ENCODE measurements at places on chromosomes 11 and 22.

DNA sequence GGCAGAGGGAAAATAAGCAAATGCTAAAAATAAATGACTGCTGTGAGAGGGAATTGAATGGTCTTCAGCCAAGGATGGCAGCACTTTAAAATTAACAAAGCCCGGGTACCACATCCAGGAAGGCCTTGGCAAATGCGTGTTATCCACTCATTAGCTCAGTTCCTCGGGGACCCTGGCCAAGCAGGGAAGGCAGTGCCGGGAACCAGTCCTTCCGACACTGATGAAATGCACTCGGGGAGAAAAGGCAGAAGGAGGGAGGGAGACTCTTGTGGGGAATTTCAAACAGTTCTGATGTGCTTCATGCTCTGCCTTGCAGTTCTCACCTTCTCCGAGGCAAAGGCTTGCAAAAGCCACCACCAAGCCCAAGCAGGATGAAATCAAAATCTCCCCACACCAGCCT lies 38.3 kb downstream of the CLPB start:
- no peak for DNase-seq

DNA sequence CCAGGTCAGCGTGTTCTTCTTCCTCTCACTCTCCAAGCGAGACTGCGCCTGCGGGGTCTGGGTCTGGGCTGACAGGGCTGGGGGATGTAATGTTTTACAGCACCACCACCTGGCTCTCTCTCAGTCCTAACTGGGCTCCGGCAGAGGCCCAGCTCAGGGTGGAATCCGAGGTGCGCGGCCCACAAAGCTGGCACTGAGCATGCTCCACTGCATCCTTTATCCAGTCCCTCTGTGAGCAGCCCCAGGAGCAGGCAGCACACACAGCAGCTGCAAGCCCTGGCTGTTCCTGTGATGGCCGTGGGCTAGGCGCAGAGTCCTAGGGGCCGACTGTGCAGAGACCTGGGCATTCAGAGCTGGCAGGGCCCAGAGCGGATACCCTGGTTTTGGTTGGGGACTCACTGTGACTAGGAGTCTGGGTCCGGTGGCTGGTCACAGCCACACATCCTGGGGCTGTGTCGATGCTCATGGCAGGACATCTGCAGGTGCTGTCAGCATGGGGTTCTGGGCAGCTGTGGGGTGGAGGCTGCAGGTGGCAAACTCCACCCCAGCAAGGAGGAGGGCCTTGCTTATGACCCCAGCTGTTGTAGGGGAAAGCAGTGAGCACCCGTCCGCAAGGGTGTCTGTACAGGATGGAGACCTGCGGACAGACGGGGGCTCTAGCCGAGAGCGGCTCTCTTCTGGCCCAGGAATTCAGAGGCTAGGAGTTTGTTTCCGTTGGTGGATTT lies 4.0 kb downstream of the LRRC75B start:
- DNase-seq, result no peak

DNA sequence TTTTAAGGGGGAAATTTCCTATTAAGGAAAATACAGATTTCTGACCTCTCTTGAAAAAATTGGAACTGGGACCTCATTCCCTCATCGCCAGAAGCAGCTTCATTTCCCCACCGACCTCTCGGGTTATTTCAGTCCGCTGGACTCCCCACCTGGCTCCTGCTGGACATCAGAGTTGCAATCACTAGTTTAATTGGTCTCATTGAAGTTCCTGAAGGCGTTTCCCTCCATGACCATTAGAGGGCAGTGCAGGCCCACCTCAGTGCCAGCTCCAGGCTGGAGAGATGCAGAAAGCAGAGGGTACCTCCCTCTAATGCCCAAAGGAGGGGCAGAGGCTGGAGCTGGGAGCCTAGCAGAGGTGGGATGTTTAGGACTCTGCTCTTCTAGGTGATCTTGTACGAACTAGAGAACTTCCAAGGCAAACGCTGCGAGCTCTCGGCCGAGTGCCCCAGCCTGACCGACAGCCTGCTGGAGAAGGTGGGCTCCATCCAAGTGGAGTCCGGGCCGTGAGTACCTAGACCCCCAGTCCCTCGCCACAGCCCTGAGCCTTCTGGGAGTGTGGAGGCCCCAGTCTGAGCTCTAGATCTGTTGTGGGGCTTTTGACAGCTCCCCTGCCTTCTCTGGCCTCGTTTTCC lies 2.7 kb downstream of the CRYBB3 start:
- no peak for DNase-seq

DNA sequence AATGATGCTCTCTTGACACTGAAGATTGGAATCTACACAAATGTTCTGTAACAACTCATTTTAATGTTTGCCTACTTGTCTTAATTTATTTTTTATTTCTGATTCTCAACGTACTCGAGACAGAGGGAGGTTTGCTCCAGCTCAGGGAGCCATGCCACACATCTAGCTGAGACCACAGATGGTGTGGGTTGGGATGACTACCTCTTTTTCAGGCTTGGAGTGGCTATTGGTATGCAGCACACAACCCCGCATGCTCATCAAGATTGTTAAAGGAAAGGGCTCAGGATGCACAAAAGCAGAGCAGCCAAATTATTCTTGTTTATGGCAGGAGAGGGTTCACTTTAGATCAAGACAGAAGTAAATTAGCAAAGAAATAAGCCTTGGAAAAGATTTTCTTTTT lies 424.5 kb downstream of the OPCML start:
- no peak for DNase-seq

DNA sequence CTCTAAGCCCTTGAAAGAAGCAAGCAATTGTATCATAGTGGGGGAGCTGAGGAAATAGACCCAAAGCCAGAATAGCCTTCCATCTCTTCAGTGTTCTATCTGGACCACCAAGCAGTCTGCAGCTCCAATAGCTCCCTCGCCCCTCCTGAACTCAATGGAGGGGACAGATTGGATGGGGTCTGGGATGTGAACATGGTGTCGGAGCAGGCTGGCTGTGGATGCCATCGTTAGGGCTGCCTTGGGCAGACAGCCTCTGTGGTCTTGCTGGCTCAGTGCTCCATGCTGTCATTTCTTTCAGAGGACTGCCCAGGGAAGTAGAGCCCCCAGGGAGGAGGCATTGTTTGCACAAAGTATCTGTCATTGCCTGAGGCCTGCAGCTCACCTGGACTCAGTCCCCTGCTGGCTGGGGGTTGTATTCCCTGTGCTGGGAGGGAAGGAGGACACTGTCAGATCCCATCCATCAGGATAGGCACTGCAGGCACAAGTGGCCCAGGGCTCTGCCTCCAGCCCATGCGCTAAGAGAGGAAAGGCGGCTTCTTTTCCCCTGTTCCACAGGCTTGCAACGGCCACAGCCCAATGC lies 537.7 kb downstream of the BUD13 start:
- no peak for DNase-seq

GRCh38 chr11:96098511-96099241 lies 174.8 kb upstream of the MTMR2 start:
- no peak for DNase-seq

DNA sequence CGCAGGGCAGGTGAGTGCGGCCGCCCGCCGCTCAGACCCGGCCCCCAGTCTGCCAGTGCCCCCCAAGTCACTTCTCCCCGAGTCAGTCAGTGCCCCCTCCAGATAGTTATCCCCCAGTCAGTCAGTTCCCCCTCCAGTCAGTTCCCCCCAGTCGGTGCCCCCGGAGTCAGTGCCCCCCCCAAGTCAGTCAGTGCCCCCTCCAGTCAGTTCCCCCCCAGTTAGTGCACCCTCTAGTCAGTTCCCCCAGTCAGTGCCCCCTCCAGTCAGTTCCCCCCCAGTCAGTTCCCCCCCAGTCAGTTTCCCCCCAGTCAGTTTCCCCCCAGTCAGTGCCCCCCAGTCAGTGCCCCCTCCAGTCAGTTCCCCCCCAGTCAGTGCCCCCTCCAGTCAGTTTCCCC lies 411 bp downstream of the PPP6R2 start:
- DNase-seq, result no peak

DNA sequence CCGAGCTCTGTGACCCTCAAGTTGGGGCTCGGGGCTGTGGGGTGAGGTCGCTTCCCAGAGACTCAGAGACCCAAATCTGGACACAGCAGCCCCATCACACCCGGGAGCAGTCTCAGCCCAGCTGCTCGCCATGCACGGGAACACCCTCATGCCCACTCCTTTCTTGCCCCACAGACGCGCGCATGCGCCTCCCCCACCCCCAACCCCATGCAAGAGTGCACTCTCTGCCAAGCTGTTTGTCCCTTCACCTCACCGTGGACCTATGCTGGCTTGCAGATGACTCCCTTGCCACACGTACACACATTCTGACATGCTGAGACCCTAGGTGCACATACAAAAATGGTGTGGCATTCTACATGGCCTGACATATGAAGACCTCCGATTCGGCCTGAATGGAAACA lies 478 bp upstream of the CD248 start:
- DNase-seq, result no peak

DNA sequence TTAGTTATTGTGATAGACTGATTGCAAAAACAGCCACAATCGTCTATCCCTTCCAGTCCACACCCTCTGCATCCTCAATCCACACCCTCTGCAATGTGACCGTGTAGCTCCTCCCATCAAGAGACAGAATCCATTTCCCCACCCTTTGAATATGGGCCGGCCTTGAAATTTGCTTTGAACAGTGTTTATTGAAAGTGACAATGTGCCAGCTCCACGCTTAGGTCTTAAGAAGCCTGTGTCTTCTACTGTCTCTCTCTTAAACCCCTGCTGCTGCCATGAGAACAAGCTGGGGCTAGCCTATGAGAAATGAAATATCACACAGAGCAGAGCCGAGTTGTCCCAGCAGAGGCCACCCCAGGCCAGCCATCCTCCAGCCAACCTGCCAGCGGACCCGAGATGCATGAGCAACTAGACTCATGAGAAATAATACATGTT lies 22.3 kb upstream of the MICAL2 start:
- DNase-seq, result no peak

- no peak for DNase-seq
These were observed 15.8 kb downstream of the CCDC134 start for GRCh38 chr22:41816241-41816640.

DNA sequence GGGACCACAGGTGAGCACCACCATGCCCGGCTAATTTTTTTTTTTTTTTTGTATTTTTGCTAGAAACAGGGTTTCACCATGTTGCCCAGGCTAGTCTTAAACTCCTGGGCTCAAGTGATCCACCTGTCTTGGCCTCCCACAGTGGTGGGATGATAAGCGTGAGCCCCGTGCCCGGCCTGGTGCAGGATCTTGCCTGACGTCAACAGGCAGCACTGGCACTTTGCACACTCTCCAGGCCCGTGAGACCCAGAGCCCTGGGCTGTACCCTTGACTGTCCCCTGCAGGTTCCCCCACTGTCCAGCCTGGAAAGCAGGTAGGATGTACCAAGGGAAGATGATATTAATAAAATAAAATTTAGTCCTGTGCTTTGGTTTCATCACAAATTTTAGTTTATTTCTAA lies 29.1 kb upstream of the PANX2 start:
- no peak for DNase-seq

DNA sequence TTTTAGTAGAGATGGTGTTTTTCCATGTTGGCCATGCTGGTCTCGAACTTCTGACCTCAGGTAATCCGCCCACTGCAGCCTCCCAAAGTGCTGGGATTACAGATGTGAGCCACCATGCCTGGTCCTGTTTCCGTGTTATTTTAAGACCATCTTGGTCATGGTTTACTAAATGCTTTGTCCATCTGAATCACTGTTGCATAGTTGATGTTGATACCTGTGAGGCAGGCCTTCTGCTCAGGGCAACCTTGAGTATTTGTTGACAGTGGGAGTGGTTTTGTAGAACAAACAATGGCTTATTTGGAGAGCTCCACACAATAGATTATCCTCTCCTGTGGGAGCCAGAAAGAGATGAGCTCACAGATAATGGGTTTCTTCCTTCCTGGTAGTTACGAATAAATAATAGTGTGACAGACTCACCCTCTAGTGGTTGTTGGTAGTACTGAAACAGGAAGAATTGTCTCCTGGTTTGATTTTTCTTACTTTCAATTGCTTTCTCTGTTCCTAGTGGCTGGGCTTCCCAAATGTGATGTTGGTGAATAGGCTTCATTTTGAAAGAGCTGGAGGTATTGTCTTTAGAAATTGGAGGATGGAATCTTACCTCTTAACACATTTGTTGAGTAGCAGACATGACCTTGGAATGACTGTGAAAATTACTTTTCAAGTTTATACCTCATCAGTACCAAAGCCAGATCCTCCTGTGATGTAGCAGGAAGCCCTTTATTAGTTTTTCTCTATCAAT lies 39.0 kb downstream of the CTNND1 start:
- DNase-seq, result no peak

- no peak for DNase-seq
These were observed 9.0 kb downstream of the ATG16L2 start for GRCh38 chr11:72823105-72823804.

DNA sequence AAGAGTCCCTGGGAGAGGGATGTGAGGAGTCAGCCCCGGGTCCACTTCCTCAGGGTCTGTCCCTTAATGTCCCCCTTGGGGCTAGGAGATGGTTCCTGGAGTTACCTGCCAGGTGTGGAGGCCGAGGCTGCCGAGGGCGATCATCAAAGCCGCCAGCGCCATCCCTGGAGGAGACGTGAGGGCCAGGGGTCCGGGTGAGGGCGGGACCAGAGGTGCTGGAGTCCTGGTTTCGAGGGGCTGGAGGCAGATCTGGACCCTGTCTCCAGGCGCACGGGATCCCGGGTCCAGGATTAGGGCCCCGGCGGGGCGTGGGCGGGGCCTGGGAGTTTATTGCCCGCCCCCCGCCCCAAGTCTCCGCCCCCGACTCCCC lies at the start of gene ART5:
Gene ART5, minus strand, starts transcription at position 292 of the 370 bp plus-strand sequence. Its CDS starts 130 bp downstream, at position 162.
- DNase-seq, result no peak
